GF-D8 (cell line): ENCODE measurements at places on chromosomes 6 and 20.

- no peak for DNase-seq
Observed at GRCh38 chr20:4193069-4193452, 177.7 kb upstream of the RNF24 start.

DNA sequence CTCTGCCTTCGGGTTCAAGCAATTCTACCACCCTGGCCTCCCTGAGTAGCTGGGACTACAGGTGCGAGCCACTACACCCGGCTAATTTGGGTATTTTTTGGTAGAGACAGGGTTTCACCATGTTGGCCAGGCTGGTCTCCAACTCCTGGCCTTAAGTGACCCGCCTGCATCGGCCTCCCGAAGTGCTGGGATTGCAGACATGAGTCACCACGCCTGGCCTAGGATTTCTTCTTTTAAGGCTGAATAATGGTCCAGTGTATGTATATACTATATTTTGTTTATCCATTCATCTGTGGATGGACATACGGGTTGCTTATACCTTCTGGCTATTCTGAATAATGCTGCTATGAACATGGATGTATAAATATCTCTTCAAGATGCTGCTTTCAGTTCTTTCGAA, 17.1 kb downstream of the RIOK1 start:
- DNase-seq, result no peak

GRCh38 chr6:128848212-128848935, 34.6 kb upstream of the LAMA2 start:
- DNase-seq, result no peak

DNA sequence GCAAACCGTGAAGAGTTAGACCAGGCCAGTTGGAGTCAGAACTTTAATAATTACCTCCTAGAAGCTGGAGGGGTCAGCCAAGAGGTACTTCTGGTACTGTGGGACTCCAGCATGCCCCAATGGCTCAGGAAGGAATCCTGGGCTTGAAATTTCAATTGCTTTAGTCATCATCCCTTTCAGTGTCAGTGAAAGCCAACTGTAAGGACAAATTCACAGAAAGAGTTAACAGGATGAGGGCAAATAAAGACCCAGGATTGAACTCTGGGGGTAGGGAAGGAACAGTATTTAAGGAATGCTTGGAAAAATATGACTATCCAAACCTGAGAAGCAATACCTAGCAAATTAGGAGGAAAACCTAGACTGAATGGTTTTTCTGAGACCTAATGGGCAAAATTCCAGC, 735.1 kb upstream of the MARCKS start:
- DNase-seq, result no peak

- DNase-seq, result no peak
Observed at GRCh38 chr20:11143481-11143880, 469.7 kb upstream of the JAG1 start.

DNA sequence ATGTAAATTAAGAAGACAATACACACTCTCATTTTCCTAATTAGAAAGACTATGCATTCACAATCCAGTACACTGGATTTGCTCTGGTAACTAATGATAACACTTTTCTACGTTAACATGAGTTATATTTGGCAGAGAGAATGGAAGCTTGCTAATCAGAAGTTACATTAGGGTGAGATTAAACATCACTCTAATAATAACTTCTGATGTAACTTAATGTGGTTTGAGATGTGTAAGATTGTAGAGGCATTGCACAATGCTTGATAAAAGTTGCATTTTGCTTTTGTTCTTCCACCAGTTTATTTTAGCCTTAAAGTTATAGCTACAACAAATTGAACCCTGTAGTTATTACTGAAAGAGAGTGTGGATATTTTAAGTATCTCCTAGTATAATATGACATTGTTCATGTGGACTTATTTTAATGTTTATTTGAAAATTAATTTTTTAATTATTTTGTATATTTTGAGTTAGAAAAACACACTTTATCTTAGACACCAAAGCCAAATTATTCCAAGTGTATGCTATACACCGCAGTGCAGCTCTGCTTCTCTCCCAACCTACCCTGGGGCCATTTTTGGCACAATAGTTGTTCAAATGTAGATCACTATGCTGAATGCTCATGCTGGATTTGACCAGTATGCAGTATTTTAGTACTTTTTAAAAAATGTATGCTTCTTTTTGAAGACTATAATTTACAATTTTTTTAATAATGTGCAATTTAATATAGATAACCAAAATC, 143.2 kb downstream of the SLC16A10 start:
- no peak for DNase-seq

- DNase-seq, result no peak
Observed at GRCh38 chr6:150072201-150072600, 3.3 kb upstream of the ULBP3 start.

GRCh38 chr20:36313926-36314325, 7.8 kb downstream of the DLGAP4 start:
- no peak for DNase-seq

DNA sequence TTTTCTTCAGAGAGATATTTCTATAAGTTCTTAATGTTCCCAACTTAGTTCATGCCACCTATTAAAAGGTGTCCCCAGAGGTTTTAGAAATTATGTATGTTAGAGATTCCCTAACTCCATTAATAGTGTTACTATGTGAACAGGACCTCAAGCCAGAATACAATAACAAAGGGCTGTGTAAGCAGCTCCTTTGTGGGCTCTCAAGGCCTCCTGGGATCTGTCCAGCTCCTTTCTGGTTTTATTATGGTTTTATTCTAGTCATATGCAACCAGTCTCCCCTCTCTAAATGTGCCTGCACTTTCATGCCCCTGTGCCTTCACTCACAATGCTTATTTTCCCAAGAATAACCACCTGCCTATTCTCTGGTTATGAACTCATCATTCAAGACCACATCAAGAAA, 22.7 kb downstream of the NRSN1 start:
- no peak for DNase-seq

- DNase-seq, result peak; percentile 34
Observed at GRCh38 chr6:3251462-3252314, 7.1 kb upstream of the PSMG4 start.

DNA sequence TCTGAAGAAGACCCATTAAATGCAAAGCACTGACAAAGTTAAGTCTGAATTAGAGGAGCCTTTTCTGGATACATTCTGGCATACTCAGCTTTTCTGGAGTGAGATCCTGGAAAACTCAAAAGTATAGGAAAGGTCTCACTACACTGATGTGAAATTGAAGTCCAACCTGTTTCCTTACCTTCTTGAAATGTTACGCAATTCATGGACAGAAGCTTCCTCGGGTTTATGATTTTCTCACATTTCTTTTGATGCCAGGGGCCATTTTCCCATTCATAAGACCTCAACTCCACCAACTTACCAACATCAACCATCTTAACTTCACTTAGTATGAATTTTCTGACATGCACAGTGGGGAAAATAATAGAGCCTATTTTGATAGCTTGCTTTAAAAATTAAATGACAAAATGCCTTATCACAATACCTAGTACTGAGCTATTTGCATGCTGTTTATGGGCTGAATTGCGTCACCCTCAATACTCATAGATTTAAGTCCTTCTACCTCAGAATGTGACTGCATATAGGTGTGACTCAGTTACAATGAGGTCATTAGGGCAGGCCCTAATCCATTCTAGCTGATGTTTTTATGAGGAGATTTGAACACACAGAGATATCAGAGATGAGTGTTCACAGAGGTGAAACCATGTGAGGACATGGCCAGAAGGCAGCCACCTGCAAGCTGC, 73.4 kb upstream of the RAB32 start:
- no peak for DNase-seq

- DNase-seq, result no peak
Observed at GRCh38 chr6:30752157-30752927, 8.0 kb upstream of the IER3 start.

GRCh38 chr6:99712519-99712918, 105.9 kb downstream of the PRDM13 start:
- no peak for DNase-seq

DNA sequence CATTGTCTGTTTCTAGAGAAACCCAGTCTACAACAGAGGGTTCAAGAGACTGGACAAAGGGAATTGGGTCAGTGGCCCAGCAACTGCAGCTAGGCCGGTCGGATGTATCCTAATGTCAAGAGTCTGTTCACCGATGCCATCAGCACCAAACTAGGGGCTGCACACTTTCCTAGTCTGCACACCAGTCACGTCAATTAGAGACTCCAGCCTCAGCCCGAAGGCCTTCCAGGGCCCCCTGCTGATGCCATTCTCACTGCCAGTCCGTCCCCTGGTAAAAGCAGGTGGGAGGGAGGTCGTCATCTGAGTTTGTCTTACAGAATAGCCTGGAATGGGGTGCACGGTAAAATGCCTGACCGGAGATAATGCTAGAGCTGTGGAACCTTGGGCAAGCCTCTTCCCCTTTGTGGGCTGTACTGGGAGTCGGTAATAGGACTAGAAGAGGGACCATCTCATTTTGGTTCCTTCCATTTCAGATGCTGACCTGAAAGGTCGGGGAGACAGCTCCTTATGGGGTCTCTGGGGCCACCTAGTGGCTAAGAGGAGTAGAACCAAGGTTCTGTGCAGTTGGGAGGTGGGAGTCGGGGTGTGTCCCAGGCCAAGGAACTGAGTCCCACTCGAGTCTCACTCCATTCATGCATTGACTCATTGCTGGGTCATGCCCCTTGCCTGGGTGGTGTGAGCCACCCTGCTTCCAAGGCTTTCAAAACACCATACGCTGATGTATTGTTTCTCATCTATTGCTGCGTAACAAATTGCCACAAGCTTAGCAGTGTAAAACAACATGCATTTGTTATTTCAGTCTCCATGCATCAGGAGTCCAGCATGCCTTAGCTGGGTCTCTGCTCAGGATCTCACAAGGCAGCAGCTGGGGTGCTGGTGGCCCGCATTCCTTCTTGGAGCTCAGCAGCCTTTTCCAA, 5.1 kb downstream of the SOX12 start:
- peak; percentile 71 for DNase-seq

DNA sequence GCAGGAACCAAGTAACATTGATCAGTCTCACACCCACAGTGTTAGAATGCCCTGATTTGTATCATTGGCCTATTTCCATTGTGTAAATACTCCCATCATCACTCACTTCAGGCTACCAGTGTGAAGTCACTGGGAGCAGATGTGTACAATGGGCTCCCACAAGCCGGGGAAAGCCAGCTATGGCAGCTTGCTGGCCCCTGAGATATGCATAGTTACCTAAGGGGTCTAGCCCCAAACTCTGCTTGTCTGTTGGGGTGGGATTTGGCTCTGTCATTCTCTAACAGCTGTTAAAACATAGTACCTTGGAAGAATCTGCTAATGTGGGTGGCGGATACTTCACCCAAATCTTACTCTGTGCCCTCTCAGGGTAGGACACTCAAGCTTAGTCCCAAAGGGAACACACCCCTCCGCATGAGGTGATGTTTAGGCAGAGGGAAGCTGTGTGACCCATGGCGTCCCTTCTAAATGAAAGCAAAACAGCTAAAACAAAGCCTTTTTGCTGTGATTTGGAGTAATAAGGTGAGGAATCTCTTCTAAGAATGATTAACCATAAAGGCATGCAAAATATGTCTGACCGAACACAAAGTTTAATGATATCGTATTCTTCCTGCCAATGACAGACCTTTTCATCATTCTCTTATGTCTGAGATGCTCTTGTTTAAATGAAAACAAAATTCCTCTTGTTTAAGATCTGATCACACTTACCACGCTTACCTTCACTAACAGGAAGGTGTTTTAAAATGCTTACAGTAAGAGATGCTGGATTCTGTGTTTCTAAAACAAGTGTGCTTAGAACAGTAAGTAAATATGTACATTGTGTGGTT, 45.9 kb upstream of the PXDC1 start:
- no peak for DNase-seq

GRCh38 chr20:24768201-24768636, 180.8 kb upstream of the CST7 start:
- DNase-seq, result no peak

DNA sequence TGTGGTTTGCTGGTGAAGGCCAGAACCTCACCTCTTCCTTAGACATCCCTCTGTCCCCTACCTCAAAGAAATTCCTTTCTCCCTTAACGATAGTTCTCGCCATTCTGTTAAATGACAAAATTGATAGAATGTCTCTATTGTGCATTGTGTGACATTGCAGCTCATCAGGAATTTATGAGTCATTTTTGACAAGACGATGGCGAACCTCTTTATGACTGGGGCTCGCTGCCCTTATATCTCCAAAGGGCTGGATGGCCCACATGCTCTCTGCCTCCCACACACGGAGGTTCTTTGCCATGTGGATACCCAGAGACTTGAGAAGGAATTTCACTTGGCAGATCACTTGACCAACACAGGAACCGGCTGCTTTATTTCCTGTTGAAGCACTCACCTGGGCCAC, 66.8 kb upstream of the RPS6KA2 start:
- DNase-seq, result no peak

DNA sequence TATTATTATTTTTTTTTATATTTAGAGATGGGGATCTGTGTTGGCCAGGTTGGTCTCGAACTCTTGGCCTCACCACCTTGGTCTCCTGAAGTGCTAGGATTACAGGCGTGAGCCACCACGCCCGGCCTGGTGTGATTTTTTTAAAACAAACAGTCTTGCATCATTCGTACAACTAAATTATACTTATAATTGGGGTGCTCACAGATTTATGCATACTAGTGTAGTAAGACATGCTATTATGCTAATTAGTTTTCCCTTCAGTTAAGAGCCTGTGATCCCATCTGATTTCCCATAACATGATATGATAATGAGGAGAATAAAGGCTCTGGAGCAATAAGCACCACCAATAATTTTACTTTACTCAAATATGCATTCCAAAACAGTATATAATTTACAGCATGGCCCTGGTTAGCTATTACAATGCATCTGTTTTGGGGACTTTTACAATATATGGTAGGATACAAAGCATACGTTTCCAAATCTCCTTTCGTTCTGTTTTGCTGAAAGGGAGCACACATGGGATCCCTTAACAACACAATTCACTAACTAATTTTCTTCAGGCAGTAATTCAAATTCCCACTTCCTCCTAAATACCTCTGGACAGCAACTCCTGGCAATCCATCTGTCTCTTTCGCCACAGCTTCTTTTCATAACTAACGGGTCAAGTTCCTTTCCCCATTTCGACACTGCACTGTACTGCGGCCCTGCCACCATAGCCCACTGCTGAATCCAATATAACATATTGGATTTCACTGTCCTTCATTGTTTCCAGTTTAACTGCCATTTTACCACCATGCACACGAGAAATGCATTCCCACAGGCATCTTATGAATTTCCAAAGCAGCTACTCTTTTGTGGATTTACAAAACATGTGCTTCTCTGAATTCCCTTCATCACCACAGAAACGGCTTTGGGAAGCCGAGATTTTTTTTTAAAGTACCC, 1.7 kb downstream of the NUDT3 start:
- DNase-seq, result peak; percentile 57

- DNase-seq, result no peak
Observed at GRCh38 chr6:157169656-157170055, 153.7 kb downstream of the TMEM242 start.

- no peak for DNase-seq
Observed at GRCh38 chr6:117269638-117270054, 4.3 kb downstream of the VGLL2 start.

- DNase-seq, result no peak
Observed at GRCh38 chr6:102223942-102224341, 830.4 kb downstream of the GRIK2 start.
